Upper lobe of right lung (tissue), 1 donor: ENCODE measurements at places on chromosomes 7 and 10. TPM values are rescaled to one million over a fixed set of nuclear protein-coding genes. Genes with fewer than 3 reads are reported as not detected.

DNA sequence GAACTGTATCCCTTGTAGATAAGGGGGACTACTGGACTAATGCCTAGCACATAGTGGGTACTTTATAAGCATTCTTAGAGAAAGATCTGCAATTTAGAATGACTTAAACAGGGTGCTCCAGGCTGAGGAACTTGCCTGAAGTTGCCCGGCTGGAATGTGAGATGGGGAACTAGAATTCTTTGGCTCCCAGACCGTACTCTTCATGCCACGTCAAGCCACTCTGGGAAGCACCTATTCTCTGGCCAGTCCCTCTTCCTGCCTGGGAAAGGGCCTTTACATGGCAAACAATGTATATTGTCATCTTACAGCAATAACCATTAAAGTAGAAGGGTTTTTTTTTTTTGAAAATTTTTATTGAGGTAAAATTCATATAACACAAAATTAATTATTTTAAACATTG, 34.5 kb downstream of the ATXN7L1 start:
- no peak for DNase-seq

DNA sequence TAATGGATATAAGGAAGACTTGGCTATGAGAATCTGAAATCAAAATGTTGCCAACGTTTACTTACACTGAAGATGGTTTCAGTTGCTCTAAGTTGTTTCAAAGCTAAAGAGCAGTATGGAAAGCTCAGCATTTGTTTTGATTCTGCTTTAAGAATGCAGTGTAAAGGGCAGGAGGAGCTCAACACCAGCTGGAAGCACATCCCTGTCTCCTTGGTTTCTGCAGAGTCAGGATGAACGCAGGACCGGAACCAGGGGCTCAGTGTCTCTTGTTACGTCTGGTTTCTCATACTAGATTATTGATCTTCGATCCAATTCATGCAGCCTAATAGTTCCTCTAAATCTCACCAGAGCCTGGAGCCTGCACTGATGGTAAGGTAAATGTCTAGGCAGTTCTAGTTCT, 24.1 kb downstream of the ZRANB1 start:
- DNase-seq: no peak

- no peak for DNase-seq
Observed at GRCh38 chr7:137716061-137716460, 130.7 kb downstream of the DGKI start.

DNA sequence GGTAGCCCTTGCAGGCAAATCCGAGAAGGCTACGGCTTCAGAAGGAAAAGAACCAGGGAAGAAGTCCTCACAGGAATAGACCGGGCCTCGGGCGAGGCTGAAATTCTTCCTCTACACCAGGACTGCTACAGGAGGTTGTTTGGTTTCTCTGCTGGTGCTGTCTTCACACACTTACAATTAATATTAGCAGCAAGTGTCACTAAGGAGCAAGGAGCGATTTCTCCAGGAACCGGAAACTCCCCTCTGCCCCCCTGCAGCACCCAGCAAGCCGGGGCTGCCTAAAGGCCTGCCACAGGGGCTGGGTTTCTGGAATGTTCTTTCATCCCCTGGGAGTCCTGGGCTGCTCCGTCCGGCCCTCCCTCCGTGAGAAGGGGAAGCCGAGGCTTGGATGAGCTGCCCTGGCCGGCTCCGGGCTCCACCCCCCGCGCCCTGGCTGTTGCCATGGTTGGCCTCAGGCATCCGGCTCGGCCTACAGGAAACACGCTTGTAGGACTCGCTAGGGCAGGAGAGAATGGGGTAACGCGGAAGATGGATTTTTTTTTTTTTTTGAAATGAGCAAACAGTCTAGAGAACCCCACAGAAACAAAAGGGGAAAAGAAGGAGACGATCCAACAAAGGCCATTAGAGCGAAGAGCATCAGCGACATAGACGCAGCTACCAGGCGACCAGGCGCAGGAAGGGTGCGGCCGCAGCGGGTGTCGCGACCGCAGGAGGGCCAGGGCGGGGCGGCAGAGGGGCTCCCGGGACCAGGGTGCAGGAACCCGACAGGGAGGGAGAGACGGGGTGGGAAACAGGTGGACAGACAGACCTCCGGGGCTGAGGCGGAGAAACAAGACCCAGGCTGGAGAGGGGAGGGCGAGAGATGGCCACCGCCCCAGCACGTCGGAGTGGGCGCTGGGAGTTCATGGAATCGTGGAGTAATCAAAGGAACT, 33.0 kb downstream of the EN2 start:
- DNase-seq: peak; percentile 82

Gene PLPP4
- total RNA-seq: 0.38 TPM

DNA sequence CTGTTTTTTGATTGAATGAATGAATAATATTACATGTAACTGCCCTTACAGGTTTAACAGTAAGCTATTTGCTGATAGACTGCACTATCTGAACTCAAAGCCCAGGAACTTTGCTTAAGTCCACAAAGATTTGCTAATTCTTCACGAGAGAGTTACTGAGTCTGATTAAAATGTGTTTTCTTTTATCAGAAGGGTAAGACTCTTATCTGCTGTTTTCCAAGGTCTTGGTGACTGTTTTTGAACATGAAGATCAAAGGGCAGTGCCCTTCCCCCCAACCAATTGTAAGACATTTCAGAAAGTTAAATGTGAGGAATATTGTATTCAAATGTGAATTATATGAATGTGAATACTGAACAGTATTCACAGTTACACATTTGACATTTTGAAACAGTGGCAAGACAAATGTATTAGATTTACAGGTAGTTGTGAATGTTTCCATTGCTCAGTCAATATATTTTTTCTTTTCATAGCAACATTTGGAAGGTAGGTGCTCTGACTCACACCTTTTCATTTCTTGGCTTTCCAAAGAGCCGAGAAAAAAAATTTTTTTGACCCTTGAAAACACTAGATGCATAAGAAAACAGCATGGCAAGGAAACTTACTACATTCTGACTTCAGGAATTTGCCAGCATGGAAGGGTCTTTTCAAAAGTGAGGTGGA, 62.7 kb downstream of the DKK1 start:
- DNase-seq: no peak

GRCh38 chr7:30145426-30145970, 10.7 kb downstream of the MTURN start:
- DNase-seq: no peak

DNA sequence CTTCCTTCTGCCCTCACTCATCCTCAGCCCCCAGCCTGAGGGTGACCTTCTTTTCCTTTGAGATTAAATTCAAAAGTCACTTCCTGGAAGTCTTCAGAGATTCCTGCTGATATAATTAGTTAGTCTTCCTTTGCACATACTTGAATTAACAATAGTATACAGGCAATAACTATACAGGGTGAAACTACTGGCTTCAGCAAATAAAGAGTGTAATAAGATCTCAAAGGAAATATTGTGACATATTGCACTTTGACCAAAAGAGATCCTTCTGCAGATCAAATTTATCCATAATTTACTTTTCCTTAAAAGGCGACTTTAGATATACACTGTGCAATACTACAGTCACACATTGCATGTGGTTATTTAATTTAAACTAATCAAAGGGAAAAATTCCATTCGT, 123.8 kb downstream of the SEMA3A start:
- DNase-seq: no peak

Gene PGAM1
- total RNA-seq: 139 TPM

GRCh38 chr10:51204701-51205100, 130.4 kb downstream of the PRKG1 start:
- DNase-seq: no peak

DNA sequence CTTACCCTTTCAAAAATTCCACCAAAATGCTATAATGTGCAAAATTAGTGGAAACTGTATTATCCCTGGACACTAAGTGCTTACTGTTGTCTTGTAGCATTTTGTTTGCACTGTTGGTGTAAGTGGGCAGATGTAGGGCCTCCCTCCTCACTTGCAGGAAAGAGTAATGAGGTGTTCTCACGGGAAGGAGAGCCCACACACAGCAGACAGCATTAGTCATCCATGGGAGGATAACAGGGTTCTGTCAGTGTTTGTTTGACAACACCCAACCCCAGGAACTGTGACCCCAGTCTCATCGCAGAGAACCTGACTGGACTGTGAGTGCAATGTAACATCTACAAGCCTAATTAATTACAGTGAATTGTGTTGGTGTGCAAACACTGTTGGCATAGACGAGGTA, 58.7 kb upstream of the VSTM2A start:
- DNase-seq: no peak

Gene FFAR4
- total RNA-seq: 4.9 TPM

GRCh38 chr10:123774132-123774742, 108.1 kb downstream of the GPR26 start:
- no peak for DNase-seq

- no peak for DNase-seq
Observed at GRCh38 chr10:106189292-106189691, 975.2 kb downstream of the SORCS1 start.

DNA sequence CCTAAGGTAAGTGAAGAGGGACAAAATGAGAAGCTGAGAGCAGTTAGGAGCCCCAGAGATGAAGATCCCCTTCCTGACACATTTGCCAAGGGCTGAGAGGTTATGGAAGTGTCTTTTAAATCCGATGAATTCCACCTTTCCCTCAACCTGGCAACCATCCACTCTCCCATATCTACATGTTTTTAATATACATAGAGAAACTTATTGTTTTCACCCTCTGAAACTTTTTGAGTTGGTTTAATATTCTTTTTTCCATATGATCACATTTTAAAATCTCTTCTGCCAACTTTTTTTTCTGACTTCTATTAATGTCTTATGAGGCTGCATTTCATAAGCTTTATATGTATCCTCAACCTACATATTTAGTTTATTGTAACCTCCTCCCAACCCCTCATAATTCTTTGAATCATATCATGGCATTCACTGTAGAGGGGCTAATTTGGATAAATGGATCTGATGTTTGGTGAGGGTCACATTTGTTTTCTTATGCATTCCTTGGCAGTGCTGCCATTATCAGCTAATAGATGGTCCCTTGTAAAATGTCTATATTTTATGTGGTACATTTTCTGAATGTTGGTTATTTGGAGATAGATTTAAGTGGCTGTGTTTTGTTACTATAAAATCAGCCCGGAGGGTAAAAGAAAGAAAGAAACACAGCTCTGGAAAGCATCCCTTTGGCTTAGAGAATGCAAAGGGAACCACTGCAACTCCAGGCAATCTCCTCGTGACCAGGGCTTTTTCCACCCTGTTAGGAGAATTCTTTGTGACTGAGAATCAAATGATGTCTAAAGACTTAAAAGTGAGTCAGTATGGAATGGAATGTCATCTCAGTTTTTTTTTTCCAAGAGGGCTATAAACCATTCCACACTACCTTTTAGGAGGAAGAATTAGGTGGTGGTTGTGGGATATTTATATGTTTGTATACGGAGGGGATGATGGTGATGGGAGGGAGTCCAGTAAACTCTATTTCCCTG, 334.4 kb downstream of the SUGCT start:
- no peak for DNase-seq

DNA sequence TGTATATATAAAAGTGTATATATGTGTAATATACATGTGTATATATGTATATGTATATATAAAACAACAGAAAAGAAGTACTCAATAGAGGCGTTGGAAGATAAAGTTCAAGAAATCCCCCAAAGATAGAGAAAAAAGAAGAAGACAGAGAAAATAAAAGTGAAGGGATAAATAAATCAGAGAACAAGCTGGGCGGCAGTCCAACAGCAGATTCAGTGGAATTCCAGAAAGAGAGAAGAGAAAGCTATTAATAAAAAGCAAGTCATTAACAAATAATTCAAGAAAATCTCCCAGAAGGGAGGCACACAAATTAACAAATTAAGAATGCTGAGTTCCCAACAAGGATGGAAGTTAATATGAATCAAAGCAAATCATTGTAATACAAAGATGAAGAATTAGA, 59.3 kb upstream of the RNF148 start:
- DNase-seq: no peak

Gene GRID1
- 3.0 TPM for total RNA-seq

DNA sequence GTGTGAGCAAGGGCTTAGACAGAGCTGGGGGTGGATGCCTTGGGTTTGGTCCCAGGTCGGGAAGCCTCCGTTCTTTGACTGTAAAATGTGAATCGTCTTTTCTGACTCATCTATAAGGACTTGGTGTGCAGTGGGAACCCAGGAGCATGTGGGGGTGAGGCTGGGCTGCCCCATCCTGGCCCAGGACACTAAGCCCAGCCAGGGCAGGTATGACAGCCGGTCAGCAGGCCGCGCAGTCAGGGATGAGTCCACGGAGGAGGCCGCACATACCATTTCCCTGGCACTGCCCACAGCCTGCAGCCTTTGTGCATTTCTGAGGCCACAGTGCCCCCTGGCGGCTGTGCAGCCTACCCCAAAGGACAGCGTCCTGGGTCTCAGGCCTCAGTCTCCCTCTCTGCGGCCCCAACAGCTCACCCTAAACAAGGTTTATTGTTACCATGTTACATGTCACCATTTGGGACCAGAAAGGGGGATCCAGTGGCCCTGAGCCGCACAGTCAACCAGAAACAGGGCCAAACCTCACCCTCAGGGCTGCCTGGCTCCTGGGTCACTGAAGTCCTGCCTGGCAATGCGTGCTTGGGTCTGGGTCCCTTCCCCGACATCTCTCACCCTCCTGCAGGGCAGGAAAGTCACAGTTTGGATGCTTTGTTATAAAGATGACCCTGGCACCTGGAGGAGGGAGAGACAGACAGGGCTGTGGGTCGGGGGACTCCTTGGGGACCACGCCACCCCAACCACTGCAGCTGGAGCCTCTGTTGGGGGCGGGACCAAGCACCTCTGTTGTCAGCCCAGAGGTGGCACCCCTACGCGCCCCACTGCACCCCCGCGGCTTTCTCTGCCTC, 14.4 kb upstream of the SH2B2 start:
- peak; percentile 88 for DNase-seq

DNA sequence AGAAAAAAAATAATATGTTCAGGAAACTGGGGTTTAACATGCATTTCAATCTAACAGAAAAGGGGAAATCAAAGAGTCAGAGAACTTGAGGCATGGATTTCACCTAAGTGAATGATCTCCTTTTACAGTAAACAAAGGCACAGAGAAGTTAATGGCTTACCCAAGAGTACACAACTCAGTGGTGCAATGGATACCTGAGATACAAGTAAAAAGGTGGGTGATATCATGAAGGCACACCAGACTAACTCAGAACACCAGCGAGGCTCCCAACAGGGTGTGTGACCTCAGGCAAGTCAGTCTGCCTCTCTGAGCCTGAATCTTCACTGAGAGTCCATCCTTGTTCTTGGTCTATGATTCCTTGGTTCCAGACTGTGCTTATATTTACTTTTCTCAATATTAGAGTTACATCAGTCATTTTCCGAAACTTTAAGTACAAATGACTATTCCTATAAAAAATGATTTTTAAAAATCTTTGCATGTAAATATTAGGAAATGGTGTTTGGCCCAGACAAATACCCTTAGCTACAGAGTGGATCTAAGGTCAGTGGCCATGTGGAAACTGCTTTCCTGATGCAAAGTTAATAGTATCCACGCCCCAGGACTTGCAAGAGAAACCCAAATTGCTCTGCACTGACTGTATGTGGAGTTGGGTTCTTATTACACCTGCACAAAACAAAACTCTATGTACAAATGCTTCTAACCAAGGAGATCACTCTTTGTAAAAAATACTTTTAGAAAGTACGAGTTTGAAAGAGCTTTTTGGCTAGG, 282.8 kb upstream of the IMMP2L start:
- no peak for DNase-seq

DNA sequence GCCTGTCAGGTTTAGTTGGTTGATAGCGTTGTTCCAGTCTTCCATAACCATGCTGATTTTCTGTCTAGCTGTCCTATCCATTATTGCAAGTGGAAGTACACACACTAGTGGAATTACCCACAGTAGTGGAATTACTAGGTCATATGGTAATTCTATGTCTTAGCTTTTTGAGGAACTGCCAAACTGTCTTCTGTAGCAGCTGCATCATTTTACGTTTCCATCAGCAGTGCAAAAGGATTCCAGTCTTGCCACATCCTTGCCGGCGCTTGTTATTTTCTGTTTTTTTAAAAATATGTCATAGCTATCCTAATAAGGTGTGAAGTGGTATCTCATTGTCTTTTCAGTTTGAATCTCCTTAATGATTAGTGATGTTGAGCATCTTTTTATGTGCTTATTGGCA, 17.2 kb upstream of the RHBDD2 start:
- DNase-seq: no peak

Gene LLCFC1
- not detected for total RNA-seq
